Activated naive CD8-positive, alpha-beta T cell treated with anti-CD3 and anti-CD28 coated beads for 36 hours (primary cell): ENCODE measurements at places on chromosomes 4 and X.

- DNase-seq = no peak
Measured at GRCh38 chr4:168633496-168633895, 136.6 kb downstream of the PALLD start.

DNA sequence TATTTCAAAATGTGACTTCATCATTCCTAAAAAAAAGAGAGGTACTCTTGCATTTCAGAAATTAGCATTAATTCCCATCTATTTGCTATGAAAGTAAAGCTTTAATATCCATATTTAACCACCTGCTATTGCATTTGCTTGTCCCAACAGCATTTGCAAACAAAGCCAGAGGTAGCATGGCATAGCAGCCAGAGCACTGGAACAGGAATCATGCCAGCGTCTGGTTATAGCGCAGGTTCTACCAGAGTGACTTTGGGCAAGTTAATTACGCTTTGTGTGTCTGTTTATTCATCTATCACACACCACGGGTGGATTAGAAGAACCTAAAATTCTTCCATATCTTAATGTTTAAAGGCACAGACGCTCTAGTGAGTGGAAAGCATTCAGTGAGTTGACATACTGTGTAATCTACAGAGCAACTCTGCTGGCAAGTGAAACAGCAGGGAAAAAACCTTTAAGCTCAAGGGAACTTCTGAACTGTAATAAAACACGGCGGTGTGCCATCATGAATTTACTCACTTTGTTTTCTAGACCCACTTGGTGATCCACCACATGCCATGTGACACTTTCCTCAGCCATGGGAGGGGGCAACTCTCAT is 76.6 kb upstream of the QRFPR start:
- DNase-seq = no peak

- DNase-seq = no peak
Measured at GRCh38 chr4:182242787-182243186, 415 bp upstream of the TENM3 start.

- DNase-seq = no peak
Measured at GRCh38 chrX:27915617-27916016, 65.6 kb downstream of the DCAF8L1 start.

- no peak for DNase-seq
Measured at GRCh38 chrX:118727686-118728339, 407 bp downstream of the IL13RA1 start.

DNA sequence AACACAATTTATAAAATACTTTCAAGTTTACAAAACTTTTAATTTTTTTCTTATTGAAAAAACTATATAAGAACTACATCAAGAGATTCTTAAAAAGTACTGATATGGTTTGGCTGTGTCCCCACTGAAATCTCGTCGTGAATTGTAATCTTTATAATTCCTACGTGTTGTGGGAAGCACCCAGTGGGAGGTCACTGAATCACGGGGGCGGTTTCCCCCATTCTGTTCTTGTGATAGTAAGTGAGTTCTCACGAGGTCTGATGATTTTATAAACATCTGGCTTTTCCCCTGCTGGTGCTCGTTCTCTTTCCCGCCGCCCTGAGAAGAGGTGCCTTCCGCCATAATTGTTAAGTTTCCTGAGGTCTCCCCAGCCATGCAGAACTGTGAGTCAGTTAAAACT is 88.5 kb downstream of the FRAS1 start:
- DNase-seq = no peak

DNA sequence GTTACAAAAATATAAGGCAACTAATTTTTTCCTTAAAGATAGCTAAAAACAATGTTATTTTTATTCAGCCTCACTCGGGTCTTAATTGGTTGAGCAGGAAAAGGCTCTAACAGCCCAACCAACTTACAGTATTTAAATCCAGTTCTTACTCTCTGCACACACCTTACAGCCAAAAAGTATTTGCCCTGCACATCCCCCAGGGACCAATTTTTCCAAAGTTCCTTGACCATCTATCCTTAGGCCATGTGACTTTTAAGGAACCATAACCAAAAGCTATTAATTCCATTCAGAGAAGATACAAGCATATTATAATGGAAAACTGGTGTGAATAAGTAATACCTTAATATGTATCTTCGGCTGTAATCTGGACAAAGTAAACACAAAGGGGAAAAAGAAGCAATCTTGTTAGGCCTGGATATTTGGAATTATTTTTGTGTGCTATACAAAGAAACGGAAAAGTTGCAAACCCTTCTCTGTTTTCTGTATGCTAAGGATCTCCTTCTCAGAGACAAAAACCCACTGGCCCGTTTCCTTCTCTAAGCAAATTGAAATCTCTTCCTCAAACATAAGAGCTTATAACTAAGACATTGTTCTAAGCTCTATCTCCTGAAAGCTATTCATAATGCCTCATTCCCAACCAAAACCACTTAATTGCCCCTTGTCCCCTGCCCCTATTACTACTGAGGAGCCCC is 1.0 kb upstream of the THAP9 start:
- DNase-seq = no peak

- peak; percentile 35 for DNase-seq
Measured at GRCh38 chrX:134990801-134991481, at the start of gene SMIM10. Gene SMIM10 (plus strand): TSS chrX:134990991. CDS start chrX:134991096, 105 bp downstream.

- no peak for DNase-seq
Measured at GRCh38 chr4:26826721-26827120, 33.9 kb upstream of the STIM2 start.

GRCh38 chr4:174575436-174575835 is 53.1 kb upstream of the HPGD start:
- DNase-seq = no peak

DNA sequence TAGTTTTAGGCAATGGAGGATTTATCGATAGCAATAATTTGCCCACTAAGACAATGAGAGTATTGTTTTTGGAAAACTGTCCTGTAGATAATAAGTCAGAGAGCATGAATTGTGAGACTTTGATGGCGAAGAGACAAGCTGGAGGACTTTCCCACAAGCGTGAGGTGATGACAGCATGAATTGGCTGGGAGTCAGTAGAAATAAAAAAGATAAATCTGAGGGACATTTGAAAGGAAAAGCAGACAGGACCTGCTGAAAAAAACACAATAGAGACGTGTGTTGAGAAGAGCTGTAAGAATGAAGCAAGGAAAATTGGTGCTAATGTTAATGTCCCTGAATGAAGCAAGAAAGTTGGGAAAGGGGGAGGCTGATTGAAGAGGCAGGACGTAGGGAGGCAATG is 233.5 kb downstream of the DCTD start:
- DNase-seq = no peak

DNA sequence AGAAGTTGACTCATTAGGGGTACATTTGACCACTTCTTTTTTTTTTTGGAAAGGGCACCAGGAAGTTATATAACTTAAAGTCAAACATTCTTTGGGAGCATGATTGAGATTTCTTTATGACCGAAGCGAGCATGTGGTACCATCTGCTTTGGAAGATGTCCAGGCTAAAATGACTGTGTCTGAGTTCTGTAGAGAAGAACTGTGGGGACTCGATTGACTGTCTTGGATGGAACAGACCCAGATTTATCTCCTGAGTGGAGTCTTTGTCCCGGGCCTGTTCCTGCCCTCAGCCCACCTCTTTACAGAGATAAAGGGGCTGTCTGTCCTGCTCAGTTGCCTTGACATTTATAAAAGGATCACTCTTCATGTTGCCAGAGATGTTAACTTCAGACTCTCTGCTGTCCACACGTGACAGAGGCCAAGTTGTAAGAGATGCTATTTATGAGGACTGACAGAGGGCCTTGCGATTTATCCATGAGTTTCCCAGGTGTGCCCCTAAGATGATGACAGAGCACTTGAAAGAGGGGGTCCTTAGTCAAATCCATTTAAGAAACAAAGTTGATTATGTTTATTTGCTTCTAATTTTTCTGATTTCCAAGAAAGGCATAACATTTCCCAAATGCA is 16.8 kb downstream of the SMIM20 start:
- no peak for DNase-seq

DNA sequence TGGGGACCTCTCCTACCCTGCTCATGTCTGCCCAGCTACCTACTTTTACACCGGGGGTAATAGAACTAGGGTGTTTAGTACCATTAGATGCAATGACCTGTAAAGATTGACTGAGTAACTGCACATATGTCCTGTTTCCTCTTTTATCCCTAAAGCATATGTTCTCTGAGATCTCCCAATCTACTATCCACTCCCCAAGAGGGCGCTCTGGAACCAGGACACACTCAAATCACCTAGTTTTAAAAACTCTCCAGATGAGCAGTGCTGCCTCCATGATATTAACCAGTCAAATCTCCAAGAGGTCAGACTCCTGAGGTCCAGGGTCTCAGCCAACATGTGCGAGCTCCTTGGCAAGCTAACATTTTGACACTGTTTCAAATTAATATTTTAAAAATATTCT is 87.0 kb upstream of the TSPAN5 start:
- DNase-seq = no peak

DNA sequence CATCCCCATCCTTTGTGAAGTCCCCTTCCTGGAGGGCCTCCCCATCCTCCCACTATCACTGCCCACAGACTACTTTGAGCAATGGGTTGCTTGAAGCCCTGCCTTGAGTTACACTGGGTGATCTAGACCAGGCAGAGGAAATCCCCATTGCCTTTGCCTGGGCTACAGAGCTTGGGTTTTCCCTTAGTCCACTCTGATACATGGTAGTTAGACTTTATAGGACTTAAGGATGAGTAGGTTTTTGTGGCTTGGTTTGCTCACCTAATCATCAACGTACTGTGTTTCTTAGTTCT is 56.6 kb downstream of the TMEM131L start:
- peak; percentile 68 for DNase-seq

DNA sequence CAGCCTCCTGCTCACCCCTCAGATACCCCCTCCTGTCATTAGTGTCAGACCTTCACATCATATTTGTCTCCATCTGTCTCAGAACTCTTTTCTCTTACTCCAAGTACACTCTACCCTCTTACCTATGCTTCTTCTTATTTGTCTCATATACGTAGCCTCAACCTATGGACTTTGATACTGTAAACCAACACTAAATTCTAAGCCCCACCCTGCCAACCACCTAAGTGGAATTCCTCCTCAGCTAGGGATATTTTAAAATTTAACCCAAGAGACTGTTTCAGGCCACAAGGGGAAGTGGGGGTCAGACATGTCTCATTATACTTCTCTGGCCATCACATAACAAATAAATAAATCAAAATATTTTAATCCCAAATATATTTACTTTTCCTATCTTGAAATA is 778.1 kb upstream of the GRID2 start:
- DNase-seq = no peak

DNA sequence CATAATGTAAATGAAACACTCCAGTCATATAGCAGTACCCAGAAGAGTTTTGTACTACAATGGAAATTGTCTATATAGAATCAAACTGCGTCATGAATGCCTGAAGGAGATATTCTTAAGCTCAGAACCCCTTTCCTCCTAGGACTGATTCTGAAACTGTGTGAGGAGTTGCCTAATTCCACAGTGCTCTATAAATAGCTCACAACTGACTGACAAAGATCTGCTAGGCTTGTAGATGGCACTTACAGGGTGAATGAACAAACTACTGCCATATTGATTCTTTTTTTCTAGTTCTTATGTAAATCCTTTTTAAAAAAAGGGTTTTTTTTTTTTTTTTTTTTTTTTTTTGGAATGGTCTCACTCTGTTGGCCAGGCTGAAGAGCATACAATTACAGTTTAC is 30.1 kb upstream of the UGT2B17 start:
- no peak for DNase-seq

DNA sequence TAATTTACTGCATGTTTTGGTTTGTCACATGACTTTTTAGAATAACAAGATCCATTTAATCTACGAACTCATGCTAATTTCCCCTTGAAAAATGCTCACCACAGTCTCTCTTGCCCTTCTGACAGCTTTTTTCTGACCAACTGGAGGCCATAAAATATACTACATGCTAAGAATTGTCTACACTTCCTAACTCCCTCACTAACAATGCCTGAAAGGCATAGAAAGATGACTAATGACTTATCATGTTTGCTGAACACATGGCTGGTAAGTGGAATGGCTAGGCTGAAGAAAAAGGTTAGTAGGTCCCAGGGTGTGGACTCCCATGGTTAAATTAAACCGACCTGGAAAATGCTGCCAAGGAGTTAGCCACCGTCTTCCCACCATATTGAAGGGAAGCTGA is 309.9 kb downstream of the SPOCK3 start:
- no peak for DNase-seq

- no peak for DNase-seq
Measured at GRCh38 chr4:185536411-185536709, 1.1 kb upstream of the PDLIM3 start.

DNA sequence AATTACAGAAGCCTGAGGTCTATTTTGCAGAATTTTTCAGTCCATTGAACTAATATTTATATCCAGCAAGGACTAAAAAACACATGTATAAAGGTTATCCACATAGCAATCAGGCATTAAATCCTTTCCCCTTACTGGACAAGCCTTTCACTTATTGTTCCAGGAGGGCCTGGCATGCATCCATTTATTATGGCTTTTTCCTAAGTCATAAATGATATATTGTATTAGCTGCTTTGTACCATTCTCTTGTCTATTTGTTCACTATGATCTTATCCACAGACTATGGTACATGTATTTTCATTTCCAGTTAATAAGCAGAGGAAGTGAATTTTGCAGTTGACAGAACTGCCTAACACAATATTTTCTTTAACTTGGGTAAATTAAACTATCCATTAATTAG is 105.4 kb upstream of the ANK2 start:
- DNase-seq = no peak

DNA sequence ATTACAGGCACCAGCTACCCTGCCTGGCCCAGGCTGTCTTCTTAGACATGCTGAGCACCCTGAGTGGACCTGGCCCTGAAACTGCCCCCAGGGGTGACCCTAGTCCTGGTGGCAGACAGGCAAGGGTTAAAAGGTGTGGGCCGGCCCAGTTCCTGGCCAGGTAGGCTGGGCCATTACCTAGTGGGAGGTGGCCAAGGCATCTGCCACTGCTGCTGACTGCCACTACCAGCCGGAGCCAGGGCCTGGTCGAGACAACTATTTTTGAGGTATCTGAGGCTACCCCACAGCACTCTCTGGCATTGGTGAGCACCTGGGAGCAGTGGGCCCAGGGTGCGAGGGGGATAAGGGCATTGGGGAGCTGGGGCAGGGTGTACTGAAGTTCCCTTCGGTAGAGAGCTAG is at the start of gene CCDC120:
Gene CCDC120 (plus strand): TSS at position 206 of the 400 bp plus-strand sequence. CDS start 3,043 bp downstream, outside the sequence.
- no peak for DNase-seq

DNA sequence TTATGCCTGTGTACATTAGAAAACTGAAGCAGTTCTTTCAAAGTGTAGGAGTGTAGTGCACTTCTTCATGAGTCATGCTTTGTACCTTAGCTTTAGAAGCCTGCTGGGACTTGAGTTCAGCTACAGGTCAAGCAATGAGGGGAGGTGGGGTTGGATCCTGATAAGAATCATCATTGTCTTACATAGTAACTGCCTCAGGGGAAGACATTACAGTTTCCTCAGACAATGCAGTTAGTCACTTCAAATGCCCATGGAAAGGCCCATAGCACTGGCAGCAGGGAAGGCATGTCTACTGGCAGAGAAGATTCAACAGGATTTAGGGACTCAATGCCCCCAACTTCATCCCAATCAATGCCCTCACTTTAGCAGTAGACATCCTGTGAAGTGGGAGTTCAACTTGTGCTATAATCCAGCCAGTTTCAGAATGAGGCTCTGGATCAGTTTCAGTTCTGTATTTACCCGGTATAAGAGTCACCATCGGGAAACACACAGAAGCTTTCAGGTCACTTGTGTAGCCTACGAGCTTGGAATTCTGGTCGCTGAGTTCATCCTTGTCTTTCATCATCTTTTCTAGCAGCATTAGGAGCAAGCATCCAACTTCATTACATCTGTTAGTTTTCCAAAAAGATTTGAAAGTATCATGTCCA is 1216.5 kb downstream of the RAPGEF2 start:
- DNase-seq = no peak
